ENCODE measurements at places on chromosomes 13 and 19.

DNA sequence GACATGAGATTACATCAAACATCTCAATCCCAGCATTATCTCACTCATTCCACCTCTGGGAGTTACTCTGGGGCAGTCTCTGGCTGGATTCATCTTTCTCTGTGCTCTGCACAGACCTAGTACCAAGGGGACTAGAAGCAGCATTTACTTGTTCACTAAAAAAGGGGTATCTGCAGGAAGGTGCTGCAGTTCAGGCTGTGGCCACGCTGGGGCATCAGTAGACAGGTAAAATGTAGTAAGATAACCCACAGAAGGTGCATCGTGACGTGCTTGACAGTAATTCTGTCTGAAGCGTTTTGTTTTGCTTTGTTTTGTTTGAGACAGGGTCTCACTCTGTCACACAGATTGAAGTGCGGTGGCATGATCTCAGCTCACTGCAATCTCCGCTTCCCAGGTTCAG lies 29.3 kb downstream of the ZNF564 start:
- DNase-seq: no peak

GRCh38 chr19:13600091-13600490 lies 93.8 kb upstream of the CACNA1A start:
- no peak for DNase-seq

- no peak for DNase-seq
Measured at GRCh38 chr13:111232191-111232590, 88.3 kb upstream of the TEX29 start.

DNA sequence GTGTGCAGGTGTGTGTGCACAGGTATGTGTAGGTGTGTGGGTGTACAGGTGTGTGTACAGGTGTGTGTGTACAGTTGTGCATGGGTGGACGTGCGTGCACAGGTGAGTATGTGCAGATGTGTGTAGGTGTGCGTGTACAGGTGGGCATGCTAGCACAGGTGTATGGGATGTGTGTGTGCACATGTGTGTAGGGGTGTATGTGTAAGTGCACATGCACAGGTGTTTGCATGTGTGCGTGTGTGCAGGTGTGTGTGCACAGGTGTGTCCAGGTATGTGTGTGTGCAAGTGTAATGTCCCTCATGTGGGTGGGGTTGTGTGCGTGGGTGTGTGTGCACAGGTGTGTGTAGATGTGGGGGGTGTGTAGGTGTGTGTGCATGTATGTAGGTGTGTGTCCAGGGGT lies 27.5 kb upstream of the TFDP1 start:
- DNase-seq: no peak

DNA sequence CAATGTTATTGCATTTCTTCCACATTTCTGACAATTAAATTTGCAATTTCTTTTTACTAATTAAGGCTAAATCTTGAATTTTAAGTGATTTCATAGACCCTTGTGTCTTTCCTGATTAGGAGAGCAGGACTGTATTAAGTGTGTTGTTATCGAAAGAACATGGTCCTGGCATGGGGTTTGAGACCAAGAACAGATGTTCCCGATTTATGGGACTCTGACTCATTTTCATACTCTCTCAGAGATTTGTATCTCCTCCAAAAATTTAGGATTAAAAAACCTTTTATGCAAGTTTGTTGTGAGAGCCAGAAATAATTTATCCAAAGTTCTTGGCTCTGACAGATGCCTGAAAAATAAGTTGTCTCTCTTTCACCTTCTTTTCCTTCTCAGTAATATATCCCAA lies 589.3 kb upstream of the ARGLU1 start:
- DNase-seq: no peak

- DNase-seq: peak; percentile 51
Measured at GRCh38 chr19:47186446-47187334, 44.3 kb downstream of the BBC3 start.

- no peak for DNase-seq
Measured at GRCh38 chr13:34127523-34127922, 309.6 kb downstream of the RFC3 start.

- DNase-seq: no peak
Measured at GRCh38 chr13:46101484-46102254, 3.2 kb downstream of the CPB2 start.

GRCh38 chr13:34108410-34108809 lies 290.5 kb downstream of the RFC3 start:
- DNase-seq: no peak

GRCh38 chr13:44867825-44868224 lies 121.4 kb downstream of the NUFIP1 start:
- no peak for DNase-seq

DNA sequence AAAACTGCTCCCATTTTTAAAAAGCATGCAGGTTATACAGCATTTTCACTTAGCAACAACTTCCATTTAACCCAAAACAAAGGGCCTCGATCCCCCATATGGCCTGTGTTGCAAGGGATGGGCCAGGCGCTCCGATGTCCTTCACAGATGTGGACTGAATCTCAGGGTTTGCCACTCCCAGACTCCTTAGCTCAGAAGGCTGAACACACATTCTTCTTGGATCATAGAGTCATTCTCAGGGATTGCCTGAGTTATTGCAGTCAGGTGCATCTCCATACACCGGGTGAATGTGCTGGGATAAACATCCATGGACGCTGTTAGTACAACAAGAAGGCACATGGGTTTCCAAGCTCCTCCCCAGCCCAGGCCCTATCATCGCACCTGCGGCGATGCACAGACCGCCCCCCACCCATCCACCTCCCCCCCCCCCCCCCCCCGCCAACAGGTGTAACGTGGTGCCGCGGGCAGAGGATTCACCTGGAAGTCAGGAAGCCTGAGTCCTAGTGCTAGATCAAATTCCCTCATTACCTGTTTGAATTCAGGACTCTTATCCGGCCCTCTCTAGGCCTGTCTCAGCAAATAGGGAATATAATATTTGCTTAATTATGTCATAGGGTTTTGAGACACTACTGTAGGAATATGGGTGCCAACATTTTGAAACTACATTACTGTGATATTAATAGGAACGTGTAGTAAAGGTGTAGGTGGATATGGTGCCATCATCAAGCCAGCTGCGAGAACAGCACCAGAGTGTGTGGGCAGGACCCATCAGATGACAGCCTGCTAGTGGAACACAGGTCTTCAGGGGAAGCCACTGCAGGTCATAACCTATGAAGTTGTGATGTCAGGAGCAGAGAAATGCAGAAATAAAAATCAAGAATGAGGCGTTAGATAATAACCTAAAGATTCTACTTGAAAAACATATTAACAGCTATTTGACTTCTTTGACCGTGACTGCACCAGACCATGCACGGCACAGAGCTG lies 110.9 kb downstream of the SACS start:
- no peak for DNase-seq

GRCh38 chr13:59133903-59134302 lies 1029.8 kb downstream of the DIAPH3 start:
- no peak for DNase-seq

- no peak for DNase-seq
Measured at GRCh38 chr13:32409001-32409313, 19.0 kb downstream of the N4BP2L1 start.

DNA sequence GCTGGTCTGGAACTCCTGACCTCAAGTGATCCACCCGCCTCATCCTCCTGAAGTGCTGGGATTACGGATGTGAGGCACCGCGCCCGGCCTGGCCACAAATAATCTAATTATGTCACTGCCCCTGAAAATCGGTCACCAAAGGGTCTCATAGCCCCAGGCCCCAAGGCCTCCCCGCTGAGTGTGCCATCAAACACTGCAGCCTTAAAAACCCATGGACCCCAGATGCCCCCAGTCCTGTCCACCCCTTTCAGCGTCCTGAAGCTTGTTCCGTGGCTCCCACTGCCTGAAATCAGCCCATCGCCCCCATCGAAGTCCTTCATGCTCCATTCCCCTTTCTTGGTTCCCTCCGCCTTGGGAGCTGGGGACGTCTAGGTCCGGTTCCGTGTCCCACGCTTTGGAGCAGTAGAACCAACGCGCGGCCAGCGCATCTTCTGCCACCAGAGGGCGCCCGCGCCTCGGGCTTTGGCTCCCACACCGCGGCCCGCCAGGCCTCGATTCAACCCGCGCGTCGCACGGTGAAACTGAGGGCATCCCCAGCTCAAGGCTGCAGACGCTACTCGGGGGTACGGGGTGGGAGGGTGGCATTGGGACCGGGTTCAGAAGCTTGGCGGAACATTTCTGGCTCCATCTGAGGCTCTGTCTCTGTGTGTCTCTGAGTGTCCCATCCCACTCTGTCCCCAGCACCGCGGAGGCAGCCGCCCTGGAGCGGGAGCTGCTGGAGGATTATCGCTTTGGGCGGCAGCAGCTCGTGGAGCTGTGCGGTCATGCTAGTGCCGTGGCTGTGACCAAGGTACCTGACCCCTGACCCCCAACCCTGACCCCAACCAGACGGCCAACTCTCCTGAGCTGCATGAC lies 3.5 kb downstream of the YJEFN3 start:
- DNase-seq: peak; percentile 69

- DNase-seq: no peak
Measured at GRCh38 chr19:51227326-51227725, 2.4 kb downstream of the CD33 start.

GRCh38 chr13:41842036-41842620 lies 118.8 kb downstream of the VWA8 start:
- DNase-seq: no peak

GRCh38 chr13:30732046-30732390 lies 3.3 kb upstream of the ALOX5AP start:
- DNase-seq: no peak

DNA sequence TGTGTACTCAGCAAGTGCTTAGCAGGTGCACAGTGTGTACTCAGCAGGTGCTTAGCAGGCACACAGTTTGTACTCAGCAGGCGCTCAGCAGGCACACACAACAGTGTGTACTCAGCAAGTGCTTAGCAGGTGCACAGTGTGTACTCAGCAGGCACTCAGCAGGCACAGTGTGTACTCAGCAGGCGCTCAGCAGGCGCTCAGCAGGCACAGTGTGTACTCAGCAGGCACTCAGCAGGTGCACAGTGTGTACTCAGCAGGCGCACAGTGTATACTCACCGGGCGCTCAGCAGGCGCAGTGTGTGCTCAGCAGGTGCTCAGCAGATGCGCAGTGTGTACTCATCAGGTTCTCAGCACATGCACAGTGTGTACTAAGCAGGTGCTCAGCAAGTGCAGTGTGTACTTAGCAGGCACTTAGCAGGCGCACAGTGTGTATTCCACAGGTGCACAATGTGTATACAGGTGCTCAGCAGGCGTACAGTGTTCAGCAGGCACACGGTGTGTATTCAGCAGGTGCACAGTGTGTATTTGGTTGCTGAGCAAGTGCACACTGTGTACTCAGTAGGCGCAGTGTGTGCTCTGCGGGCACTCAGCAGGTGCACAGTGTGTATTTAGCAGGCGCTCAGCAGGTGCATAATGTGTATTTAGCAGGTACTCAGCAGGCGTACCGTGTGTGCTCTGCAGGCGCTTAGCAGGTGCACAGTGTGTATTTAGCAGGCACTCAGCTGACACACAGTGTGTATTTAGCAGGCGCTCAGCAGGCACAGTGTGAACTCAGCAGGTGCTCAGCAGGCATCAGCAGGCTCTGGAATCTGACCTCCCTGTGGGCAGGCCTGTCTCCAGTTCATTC lies 15.1 kb downstream of the CRTC1 start:
- no peak for DNase-seq

DNA sequence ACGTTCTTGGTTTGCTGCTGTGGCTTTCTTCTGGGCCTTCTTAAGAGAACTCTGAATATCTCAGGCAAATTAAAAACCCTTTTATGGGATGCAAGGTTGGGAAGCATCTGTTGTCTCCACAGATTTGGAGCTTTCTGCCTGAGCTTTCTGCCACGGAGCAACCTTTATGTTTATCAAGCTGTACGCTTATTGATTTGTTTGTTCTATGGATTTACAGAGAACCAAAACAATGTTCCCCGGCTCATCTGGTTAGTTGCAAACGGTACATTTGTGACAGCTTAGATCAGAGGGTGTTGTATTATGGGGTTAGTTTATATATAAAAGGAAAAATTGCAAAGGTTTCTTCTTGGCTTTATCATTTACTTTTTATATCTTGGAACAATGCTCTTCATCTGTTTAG lies 479.6 kb downstream of the DIAPH3 start:
- DNase-seq: no peak

DNA sequence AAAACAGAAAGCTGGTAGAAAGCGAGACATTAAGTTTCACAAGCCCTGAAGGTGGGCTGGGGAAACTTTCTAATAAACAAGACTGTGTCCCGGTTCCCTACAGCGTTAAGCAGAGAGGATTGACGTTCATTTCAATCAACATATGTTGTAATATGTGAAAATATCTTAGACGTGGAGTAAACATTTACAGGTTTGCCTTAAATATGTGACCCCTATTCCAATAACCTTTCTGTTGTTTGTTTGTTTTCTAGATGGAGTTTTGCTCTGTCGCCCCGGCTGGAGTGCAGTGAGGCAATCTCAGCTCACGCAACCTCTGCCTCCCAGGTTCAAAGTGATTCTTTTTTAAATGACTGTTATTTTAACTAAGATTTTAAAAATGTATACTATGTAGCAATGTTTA lies 526.2 kb downstream of the SUCLA2 start:
- DNase-seq: no peak

DNA sequence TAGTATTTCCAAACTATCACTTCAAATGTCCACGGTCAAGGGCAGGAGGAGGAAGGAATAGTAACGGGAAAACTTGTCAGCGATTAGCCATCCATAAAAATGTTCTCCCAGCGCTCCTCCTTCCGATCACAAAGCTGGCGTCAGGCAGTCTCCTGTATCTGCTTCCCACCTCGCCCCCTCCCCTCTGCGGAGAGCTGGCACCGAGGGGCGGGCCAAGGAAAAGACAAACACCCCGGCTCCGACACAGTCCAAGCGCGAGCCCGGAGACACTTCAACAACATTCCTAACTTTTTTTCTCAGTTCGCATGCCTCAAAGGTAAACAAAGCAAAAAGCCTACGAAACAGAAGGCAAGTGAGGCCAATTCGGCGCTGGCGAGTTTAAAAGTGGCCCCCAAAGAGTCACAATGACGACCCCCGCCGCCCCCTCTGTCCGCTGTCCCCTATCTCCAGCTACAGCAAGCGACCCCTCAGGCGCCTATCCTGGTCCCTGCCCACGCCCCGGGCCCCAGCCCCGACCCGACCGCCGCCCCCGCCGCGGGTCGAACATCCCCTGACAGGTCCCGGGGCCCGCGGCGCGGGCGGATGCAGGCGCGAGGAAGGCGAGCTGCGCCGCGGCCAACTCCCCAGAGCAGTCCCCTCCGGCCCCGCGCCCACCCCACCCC lies 736 bp downstream of the SMAD9 start:
- no peak for DNase-seq

DNA sequence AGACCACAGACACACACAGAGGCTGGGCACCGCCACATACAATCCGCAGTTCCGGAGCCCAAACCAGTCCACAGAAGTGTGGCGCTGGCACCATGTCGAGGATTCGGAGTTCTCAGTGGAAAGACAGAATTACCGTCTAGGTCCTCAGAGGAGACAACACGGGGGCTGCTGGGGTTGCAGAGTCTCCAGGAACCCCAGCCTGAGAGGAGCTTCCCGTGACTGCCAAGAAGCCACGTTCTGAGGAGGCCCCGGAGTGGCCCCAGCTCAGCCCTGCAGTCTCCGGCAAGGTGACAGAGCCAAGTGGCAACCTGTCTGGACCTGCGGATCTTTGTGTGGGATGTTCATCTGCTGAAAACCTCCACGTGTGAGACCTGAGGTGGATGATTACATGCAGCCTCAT lies 7.3 kb upstream of the ADPRHL1 start:
- DNase-seq: no peak

- no peak for DNase-seq
Measured at GRCh38 chr13:36395280-36395679, 37.0 kb upstream of the CCNA1 start.
